ENCODE measurements at places on chromosomes 1 and 21. TPM values are rescaled to one million over a fixed set of nuclear protein-coding genes. Genes with fewer than 3 reads are reported as not detected.

Gene TRAF3IP3
- not detected for total RNA-seq

Gene RIPPLY3
- total RNA-seq, result not detected

Gene AIRE
- under 0.01 TPM for total RNA-seq

Gene TMEM82
- total RNA-seq, result not detected

Gene ARHGAP29
- total RNA-seq, result 7.7 TPM

Gene GBP6
- total RNA-seq, result not detected

Gene ZFP69B
- 8.2 TPM for total RNA-seq
